ENCODE measurements at places on chromosomes 1 and 21. TPM values are rescaled to one million over a fixed set of nuclear protein-coding genes. Genes with fewer than 3 reads are reported as not detected.

The RYR2 gene
- polyA plus RNA-seq = 3.8 TPM

The SPATA1 gene
- 0.17 TPM for polyA plus RNA-seq

The TNFSF4 gene
- polyA plus RNA-seq = 0.98 TPM

The CRYBG2 gene
- polyA plus RNA-seq = 0.18 TPM

The PGBD2 gene
- polyA plus RNA-seq = 8.1 TPM

The VHLL gene
- polyA plus RNA-seq = 1.4 TPM

The CD164L2 gene
- not detected for polyA plus RNA-seq

The IL22RA1 gene
- not detected for polyA plus RNA-seq

The TMEM52 gene
- polyA plus RNA-seq = not detected

The IQGAP3 gene
- not detected for polyA plus RNA-seq

The HRNR gene
- not detected for polyA plus RNA-seq

The VAV3 gene
- 10.3 TPM for polyA plus RNA-seq

The BPNT1 gene
- 38.4 TPM for polyA plus RNA-seq

The FAM78B gene
- 3.9 TPM for polyA plus RNA-seq

The CRYZL1 gene
- polyA plus RNA-seq = 40.5 TPM

The RNF19B gene
- 30.8 TPM for polyA plus RNA-seq

The RGS16 gene
- 1.1 TPM for polyA plus RNA-seq

The PEAR1 gene
- not detected for polyA plus RNA-seq

The RNF186 gene
- not detected for polyA plus RNA-seq

The IGSF9 gene
- 10.7 TPM for polyA plus RNA-seq

The PCSK9 gene
- polyA plus RNA-seq = not detected

The C8A gene
- not detected for polyA plus RNA-seq

The GDAP2 gene
- 6.8 TPM for polyA plus RNA-seq

The HSF2BP gene
- 0.89 TPM for polyA plus RNA-seq

The KRTAP11-1 gene
- polyA plus RNA-seq = not detected

The OLFML2B gene
- 0.68 TPM for polyA plus RNA-seq

The RIPK4 gene
- not detected for polyA plus RNA-seq

The KCNK1 gene
- polyA plus RNA-seq = 1.8 TPM

The S100A16 gene
- not detected for polyA plus RNA-seq

The DUSP10 gene
- 3.0 TPM for polyA plus RNA-seq

The LYSMD1 gene
- polyA plus RNA-seq = 16.0 TPM

The GBP7 gene
- not detected for polyA plus RNA-seq

The VSIG8 gene
- 0.37 TPM for polyA plus RNA-seq

The SHE gene
- not detected for polyA plus RNA-seq

The SFN gene
- polyA plus RNA-seq = not detected

The MROH7 gene
- polyA plus RNA-seq = not detected

The ESPN gene
- polyA plus RNA-seq = not detected

The G0S2 gene
- polyA plus RNA-seq = 0.33 TPM

The EIF2D gene
- polyA plus RNA-seq = 37.1 TPM

The TMEM35B gene
- not detected for polyA plus RNA-seq

The IFNAR2 gene
- 3.2 TPM for polyA plus RNA-seq

The FNDC5 gene
- 20.5 TPM for polyA plus RNA-seq

The TMEM59 gene
- 328 TPM for polyA plus RNA-seq

The PRAMEF11 gene
- not detected for polyA plus RNA-seq

The LYST gene
- polyA plus RNA-seq = 31.5 TPM

The NLRP3 gene
- polyA plus RNA-seq = 0.36 TPM

The MAP7D1 gene
- 142 TPM for polyA plus RNA-seq

The WLS gene
- polyA plus RNA-seq = 8.8 TPM

The GBP2 gene
- not detected for polyA plus RNA-seq

The IFNLR1 gene
- polyA plus RNA-seq = 0.16 TPM

The PTGFR gene
- 0.54 TPM for polyA plus RNA-seq

The MYOG gene
- not detected for polyA plus RNA-seq
